Muscle of leg (tissue), 16 donors: ENCODE measurements at places on chromosomes 12 and 14. TPM values are rescaled to one million over a fixed set of nuclear protein-coding genes. Genes with fewer than 3 reads are reported as not detected.

The TC2N gene
- total RNA-seq = 7.6 TPM

The PRH2 gene
- not detected for total RNA-seq

The PLEKHG7 gene
- 0.18 TPM for total RNA-seq

The LRP10 gene
- total RNA-seq = 14.5 TPM

DNA sequence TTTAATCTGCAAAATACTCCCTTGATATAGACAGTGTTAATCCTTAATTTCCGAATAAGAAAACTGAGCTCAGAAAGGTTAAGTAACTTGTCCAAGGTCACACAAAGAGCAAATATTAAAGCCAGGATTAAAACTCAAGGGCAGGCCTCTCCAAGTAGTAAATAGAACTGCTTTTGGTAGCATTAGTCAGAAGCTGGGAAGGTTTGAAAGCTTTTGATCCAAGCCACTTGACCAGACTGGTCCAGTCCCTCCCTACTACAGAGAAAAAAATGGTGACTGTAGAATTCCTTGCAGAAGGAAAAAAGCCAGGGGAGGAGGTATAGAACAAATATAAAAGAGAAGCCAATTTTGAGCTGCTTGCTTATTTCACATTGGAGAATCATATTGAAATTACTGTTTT lies 111.5 kb downstream of the NT5DC3 start:
- no peak for DNase-seq

- no peak for DNase-seq
Measured at GRCh38 chr14:102170061-102170460, 30.4 kb downstream of the WDR20 start.

- DNase-seq = no peak
Measured at GRCh38 chr12:1793426-1794210, 26.7 kb upstream of the LRTM2 start.

DNA sequence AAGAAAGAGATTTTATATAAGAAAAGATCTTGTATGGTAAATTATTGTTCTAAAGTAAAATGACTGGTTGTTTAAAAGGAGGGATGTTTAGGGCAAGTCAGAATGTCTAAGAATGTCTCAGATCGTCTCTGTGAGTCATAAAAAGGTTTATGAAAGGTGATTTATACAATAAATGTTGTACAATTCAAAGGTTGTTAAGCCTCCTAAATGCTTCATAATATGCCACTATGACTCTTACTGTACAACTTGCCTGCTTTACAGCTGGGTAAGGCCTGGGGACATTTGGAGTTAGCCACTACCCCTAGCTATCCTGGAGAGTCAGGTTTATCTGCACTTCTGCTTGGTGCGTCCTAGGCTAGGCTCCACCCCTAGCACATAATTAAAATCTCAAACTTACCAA lies 927.4 kb downstream of the FSCB start:
- DNase-seq = no peak

- DNase-seq = no peak
Measured at GRCh38 chr12:30357766-30358490, 337.7 kb downstream of the IPO8 start.

DNA sequence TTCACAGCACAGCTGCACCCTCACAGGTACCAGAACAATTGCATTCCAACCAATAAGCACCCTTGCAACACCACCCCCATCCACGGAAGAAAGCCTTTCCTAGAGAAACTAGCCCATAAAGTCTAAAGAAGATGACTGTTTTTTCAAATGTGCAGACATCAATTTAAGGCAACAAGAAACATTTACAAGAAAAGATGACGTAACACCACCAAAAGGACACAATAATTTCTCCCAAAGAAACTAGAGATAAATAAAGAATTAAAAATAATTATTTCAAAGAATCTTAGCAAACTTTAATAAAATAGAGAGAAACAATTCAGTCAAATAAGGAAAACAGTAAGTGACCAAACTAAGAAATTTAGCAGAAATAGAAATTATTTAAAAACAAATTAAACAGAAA lies 352.3 kb upstream of the ATXN7L3B start:
- DNase-seq = no peak

DNA sequence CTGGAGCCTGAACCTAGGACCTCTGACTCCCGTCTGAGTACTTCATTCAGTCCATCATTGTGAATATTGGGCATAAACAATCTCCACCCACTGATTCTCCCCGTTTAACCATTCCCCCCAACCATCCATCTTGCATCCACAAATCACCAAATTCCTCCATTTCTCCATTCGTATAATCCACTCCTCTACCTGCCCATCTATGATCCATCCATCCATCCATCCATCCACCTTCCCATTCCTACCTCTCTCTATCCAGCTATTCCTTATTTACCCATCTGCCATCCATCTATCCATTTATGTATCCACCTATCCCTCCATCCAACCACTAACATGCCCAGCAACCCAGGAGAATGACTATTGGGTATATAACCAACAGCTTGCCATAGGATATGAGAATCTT lies 87.5 kb downstream of the CALM1 start:
- DNase-seq = no peak
